Activated B cell treated with CpG ODN at 0.5 μM for 24 hours (primary cell): ENCODE measurements at places on chromosomes 7 and 10. TPM values are rescaled to one million over a fixed set of nuclear protein-coding genes. Genes with fewer than 3 reads are reported as not detected.

GRCh38 chr7:111554086-111554485 is 8.2 kb downstream of the IMMP2L start:
- no peaks in the 10 kb centered on the region for H3K27me3 ChIP-seq
- no peak for DNase-seq
- no peak overlapping the region for H3K27ac ChIP-seq
- peaks cover 71% of the 10 kb centered on the region for H3K36me3 ChIP-seq

DNA sequence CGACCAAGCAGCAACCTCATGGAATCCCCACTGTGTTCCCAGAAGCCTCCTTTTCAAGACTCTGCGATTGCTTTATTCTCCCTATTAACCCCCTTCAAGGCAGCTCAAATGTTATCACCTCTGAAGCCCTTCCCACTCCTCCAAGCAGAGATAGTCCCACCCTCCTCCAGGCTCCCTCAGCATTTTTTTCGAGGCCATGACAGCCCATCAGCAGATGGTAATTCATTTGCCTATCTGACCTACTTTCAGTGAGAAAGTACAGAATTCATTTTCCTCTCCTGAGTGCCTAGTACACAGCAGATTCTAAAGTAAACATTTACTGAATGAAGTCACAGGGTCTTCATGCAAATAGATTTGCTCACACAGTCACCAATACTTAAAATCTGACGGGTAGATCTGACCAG is 47.8 kb downstream of the HERPUD2 start:
- peaks cover 55% of the 10 kb centered on the region for H3K36me3 ChIP-seq
- DNase-seq, result no peak
- peak overlapping the region; percentile 20 for H3K4me3 ChIP-seq

GRCh38 chr7:89839329-89839728 is 314.9 kb upstream of the STEAP1 start:
- no peaks in the 10 kb centered on the region for H3K27me3 ChIP-seq
- no peaks in the 10 kb centered on the region for H3K4me1 ChIP-seq
- DNase-seq, result no peak
- no peak overlapping the region for H3K27ac ChIP-seq
- H3K4me3 ChIP-seq, result no peak overlapping the region

DNA sequence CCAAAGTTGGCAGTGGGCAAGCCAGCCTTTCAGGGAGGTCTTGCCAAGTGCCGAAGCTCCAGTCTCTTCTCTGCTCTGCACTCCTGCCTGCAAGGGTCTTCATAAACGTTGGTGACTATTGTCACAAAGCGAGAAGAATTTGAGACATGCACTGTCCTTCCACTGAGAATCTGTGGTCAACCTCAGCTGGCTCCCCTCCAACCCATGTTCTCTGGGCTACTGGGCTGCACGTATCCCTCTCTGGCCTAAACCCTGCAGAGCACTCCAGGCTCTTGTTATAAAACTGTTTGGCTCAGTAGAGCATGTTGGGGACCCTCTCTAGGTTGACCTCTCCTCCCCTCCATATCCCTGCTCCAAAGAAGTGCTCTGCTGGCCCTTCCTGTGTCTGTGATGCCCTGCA is 260.4 kb upstream of the NFE2L3 start:
- no peak for DNase-seq
- peaks cover 32% of the 10 kb centered on the region for H3K4me1 ChIP-seq
- no peak overlapping the region for H3K27ac ChIP-seq
- peaks cover 31% of the 10 kb centered on the region for H3K27me3 ChIP-seq

DNA sequence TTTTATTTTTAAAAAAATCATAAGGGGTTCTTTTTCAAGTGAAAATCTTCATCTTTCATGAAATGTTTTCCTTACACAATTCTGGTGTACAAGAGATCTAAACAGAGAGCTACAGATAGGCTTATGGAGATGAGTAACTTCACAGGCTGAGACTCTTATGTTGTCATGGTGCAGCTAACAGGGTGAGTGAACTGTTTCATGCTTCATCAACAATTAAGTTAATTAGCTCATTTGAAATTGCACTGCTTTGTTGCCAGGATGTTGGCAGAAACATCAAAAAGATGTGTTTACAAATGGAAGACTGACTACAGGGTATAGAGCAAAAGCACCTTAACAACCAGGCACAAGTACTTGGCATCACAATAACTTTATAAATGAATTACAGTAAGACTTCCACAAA is 230.8 kb downstream of the FOXP2 start:
- H3K27ac ChIP-seq, result no peak overlapping the region
- no peak overlapping the region for H3K4me3 ChIP-seq
- H3K4me1 ChIP-seq, result no peaks in the 10 kb centered on the region
- H3K27me3 ChIP-seq, result no peaks in the 10 kb centered on the region
- DNase-seq, result no peak

DNA sequence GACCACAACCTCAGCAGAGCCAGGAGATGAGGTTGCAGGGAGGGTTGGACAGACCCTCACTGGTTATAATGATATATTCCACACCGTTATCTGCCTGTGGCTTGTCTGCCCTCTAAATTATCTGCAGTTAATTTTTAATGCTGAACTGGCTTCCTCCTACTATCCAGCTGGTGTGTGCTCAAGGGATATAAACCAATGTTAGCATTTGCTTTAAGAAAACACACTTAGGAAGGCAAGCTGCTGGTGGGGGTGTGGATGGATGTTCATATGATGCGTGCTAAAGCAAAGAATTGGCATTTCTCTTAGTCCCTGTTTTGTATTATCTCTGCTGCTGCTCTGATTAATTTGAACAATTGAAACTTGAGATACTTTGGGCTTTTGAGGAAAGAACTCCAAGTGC is 132.2 kb upstream of the NPVF start:
- no peak overlapping the region for H3K4me3 ChIP-seq
- H3K36me3 ChIP-seq, result no peaks in the 10 kb centered on the region
- no peaks in the 10 kb centered on the region for H3K4me1 ChIP-seq
- H3K27me3 ChIP-seq, result peaks cover 11% of the 10 kb centered on the region

DNA sequence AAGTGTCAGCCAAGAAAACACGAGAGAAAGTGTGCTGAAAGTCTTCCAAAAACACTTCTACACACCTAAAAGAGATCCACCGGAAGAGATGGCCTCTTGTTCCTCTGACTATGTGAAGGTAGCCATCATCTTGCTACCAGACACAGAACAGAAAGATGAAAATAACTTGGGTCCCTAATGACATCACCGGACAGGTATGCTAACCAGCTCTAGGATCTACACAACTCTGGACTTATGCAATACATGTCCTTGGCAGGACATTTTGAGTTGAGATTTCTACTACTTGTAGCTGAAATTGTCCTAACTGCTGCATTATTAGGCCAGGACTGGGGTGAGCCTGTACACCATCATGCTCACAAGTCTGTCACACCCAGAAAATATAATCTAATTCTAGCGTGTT is 358.7 kb downstream of the ELMO1 start:
- H3K27me3 ChIP-seq, result no peaks in the 10 kb centered on the region
- H3K36me3 ChIP-seq, result peaks cover 67% of the 10 kb centered on the region
- DNase-seq, result no peak
- H3K4me3 ChIP-seq, result no peak overlapping the region
- peaks cover 3% of the 10 kb centered on the region for H3K4me1 ChIP-seq
- no peak overlapping the region for H3K27ac ChIP-seq

DNA sequence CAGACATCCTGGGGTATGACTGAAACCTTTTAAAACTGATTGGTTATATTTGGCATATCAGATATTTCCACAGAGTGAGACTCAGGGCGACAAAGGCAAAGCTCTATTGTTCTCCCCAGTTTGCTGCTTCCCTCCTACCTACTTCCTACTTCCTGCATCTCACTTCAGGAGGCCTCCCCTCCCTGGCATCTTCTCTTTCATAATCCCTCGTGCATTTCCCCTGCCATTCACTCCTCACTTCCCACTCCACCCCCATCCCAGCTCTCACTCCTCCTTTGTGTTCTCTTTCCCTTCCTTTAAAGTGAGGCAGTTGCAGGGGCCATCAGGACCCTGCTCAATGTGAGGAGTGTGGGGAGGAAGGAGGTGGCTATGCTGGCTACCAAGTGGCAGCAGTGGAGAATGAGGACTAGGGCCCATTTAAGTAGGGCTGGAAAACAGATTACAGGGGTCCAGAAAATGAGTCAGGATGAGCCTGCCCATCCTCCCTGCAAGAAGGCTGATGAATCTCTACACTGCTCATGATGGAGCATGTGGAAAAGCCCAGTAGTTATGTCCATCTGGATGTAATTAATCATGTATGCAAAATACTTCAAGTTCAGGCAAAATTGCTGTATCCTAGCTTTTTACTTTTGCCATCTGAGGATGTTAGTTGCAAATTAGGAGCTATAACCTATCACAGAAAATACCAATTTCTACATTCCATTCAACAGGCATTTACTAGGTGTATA is 311.8 kb upstream of the IMMP2L start:
- no peaks in the 10 kb centered on the region for H3K36me3 ChIP-seq
- H3K27me3 ChIP-seq, result no peaks in the 10 kb centered on the region
- H3K4me1 ChIP-seq, result no peaks in the 10 kb centered on the region
- DNase-seq, result no peak

DNA sequence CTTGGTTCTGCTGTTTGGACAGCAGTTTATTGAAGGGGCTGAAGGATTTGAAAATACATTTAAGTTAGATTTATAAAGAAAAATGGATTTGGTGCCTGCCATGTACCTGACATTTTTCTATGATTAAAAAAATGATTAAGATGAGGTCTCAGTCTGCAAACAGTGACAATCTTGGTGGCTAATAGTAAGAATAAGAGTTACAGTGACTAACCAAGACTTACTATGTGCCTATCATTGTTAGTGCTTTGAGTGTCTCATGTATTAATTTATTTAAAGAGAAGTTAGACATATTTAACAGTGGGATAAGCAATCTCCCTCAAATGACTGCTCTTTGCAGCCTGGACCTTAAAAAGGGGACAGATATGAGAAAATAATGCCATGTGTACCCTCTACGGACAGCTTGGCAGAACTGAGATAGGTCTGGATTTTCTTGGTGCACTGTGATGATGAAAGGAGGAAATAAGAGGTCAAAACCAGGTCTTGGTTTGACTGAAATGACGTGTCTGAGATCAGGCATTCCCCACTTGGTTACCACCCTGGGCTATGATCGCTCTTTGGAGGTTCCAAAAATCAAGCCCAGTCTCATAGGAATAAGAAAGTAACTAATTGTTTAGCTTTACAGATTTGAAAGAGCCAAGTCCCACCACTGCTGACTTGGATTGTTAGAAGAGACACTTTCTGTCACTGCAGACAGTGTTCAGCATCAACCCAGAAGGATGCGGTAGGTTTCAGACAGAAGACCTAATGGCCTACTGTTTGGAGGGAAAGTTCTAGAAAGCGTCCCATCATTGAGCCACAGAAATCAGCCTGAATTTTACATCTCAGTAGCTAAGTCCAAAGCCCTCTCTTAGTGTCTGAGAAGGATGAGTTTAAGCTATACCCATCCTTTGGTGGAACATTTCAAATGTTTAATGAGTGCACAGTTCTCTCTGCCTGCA is 2.1 kb downstream of the CASP7 start:
- H3K4me3 ChIP-seq, result peak overlapping the region; percentile 92
- peak overlapping the region; percentile 94 for H3K27ac ChIP-seq
- peaks cover 37% of the 10 kb centered on the region for H3K36me3 ChIP-seq
- DNase-seq, result no peak
- peaks cover 63% of the 10 kb centered on the region for H3K4me1 ChIP-seq

CYP3A4 gene
- total RNA-seq, result not detected in 2 replicates

TAS2R4 gene
- 1.3 and 1.9 TPM in 2 replicates for total RNA-seq

MKX gene
- not detected in 2 replicates for total RNA-seq

EPO gene
- total RNA-seq, result not detected in 2 replicates

HDAC9 gene
- total RNA-seq, result 136 and 149 TPM in 2 replicates

FAM24B gene
- 7.3 and 10.0 TPM in 2 replicates for total RNA-seq

SPAM1 gene
- total RNA-seq, result not detected in 2 replicates

C10orf105 gene
- total RNA-seq, result not detected in 2 replicates
